ENCODE measurements at places on chromosomes 7 and 10.

- no peak for DNase-seq
Observed at GRCh38 chr10:30705625-30706149, 76.1 kb upstream of the LYZL2 start.

GRCh38 chr10:82092111-82092510 lies 217.1 kb downstream of the NRG3 start:
- no peak for DNase-seq

DNA sequence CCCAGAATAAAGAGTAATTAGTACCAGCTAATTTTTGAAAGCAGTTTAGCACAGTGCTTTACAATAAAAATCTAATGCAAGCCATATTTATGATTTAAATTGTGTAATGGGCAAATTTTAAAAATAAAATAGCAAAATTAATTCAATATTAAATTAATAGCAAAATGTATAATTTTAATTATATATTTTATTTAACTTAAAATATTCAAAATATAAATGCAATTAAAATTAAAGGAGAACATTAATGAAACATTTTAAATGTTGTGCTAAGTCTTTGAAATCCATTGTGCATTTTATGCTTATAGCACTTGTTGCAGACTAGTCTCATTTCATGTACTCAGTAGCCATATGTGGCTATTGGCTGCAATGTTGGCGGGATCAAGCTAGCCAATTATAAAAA lies 367.6 kb downstream of the SUGCT start:
- DNase-seq, result no peak

GRCh38 chr7:2863461-2864066 lies 19.5 kb upstream of the GNA12 start:
- peak; percentile 54 for DNase-seq

- no peak for DNase-seq
Observed at GRCh38 chr10:66835400-66835799, 90.4 kb upstream of the LRRTM3 start.

GRCh38 chr7:6615723-6616555 lies 529 bp downstream of the ZNF853 start:
- no peak for DNase-seq

- no peak for DNase-seq
Observed at GRCh38 chr10:78863140-78863905, 205.4 kb upstream of the ZMIZ1 start.

- DNase-seq, result no peak
Observed at GRCh38 chr7:85512790-85513189, 325.9 kb upstream of the SEMA3D start.

GRCh38 chr7:30799976-30800661 lies 28.9 kb downstream of the MINDY4 start:
- no peak for DNase-seq

GRCh38 chr10:91564508-91564907 lies 68.4 kb downstream of the PPP1R3C start:
- no peak for DNase-seq

GRCh38 chr7:66558660-66559465 lies 69.8 kb upstream of the KCTD7 start:
- no peak for DNase-seq

DNA sequence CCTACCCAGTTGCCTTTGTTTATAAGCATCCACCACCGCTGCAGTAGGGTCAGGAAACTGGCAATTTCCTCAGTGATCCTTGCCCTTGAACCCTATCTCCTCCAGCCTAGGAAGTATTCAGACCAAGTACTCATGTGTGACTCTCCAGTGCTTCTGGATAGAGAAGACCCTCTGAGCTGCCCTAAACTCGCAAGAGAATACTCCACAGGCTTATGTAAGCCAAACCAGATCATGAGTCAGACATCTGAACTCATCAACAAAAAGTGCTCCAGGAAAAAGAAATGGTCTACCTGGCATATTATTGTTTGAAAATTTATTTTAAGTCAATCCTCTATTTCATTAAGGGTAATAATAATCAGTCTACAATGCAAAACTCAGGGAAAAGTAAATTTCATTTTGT lies 101.3 kb downstream of the KAT6B start:
- no peak for DNase-seq

GRCh38 chr7:85528581-85528980 lies 341.7 kb upstream of the SEMA3D start:
- no peak for DNase-seq

DNA sequence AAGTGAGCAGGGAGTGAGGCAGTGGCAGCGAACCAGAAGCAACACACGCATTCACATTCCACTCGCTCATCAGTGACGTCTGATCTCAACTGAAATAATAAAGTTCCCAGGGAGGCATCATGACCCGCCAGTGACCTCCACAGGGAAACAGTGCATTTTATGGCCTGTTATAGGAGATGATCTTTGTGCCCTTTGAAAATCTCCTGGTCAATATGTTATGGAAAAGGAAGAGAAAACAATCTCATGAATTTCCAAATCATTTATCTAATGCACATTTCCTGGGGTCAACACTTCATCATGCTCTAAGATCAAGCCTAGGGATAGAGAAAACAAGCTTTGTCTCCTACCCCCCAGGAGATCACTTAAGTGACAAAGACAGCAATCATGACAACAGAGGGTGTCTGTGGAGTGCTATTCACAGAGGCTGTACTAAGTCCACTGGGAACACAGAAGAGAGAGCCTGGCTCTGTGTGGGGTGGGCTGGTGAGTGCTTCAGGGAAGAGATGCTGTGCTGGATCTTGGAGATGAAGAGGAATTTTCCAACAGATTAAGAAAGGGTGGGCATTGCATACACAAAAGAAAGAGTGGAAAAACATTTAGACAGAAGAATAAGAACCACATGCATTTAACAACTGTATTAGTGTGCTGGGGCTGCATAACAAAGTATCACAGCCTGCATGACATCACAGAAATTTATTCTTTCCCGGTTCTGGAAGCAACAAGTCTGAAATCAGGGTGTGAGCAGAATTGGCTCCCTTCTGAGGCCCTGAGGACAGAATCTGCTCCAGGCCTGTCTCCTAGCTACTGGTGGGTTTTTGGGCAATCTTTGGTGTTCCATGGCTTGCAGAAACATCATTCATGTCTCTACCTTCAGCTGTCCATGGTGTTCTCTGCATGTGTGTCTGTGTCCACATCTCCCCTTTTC lies 613.9 kb upstream of the IGFBP3 start:
- no peak for DNase-seq

DNA sequence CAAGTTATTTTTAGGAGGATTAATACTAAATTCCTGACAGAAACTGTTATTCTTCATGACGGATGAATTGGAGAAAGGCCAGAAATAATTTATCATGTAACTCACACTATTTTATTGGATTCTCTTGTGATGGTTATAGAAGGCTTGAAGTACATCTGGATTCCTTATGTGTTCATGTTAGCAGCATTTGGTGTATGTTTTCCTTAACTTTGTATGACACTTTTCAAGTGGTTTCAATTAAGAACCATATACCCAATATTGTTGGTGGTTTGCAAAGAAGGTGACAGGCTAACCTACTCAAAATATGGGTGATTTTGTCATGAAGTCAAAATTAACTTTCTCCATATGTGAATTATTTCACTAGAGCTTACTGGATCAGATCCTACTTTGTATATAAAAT lies 532.2 kb upstream of the CNTNAP2 start:
- DNase-seq, result no peak

DNA sequence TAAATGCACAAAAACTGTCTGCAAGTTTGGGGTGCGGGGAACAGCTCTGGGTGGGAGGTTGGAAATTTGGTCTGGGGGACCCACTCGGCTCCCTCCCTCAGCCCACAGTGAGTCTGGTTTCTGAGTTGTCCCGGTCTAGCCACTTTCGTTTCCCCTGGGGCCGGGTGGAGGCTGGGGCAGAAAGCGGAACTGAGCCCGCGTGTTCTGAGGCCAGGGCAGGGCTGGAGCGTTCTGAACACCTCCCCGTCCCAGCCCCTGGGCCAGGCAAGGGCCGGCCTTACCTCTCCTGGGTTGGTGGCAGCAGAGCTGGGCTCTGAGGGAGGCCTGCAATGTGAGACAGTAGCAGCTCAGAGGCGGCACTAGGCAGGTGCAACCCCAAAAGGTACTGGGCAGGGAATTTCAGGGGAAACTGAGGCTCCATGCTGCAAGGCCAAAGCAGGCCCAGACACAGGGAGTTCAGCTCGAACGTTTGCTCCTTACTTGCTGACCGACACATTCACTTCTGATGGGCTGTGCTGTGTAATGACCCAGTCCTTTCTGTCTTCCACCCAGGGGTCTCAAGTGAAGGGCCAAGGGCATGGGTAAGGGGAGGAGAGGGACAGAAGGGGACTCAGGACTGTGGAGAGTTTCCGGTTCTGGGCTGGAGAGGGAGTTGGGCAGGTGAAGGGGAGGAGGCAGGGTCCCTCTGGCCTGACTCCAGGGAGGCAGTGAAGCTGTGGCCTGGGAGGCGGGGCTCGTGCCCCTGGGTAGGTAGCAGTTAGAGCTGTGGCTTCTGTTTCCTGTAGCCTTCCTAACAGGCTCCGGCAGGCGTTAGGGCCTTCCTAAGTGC lies 3.0 kb downstream of the IRF5 start:
- no peak for DNase-seq

- no peak for DNase-seq
Observed at GRCh38 chr10:114687459-114687858, 29.4 kb upstream of the ABLIM1 start.

DNA sequence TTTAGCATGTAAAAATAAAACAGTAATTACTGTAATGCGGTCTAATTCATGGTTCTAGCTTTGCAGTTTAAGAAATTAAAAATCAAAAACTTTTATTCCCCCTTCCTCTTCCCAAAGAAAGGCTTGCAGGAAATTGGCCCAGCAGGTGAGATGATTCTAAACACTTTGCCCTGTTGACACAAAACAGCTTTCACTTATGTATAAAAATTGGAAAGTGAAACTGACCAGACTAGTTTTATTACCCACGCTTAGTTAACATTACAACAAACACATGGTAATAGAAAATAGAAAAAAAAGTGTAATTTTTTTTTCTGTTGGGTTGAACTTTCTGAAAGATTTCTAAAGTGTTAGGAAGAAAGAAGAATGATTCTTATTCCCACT lies 1.2 kb upstream of the CCDC6 start:
- DNase-seq, result no peak

GRCh38 chr10:106655165-106655564 lies 509.3 kb downstream of the SORCS1 start:
- no peak for DNase-seq

- DNase-seq, result no peak
Observed at GRCh38 chr7:84219310-84219709, 24.7 kb upstream of the SEMA3A start.

DNA sequence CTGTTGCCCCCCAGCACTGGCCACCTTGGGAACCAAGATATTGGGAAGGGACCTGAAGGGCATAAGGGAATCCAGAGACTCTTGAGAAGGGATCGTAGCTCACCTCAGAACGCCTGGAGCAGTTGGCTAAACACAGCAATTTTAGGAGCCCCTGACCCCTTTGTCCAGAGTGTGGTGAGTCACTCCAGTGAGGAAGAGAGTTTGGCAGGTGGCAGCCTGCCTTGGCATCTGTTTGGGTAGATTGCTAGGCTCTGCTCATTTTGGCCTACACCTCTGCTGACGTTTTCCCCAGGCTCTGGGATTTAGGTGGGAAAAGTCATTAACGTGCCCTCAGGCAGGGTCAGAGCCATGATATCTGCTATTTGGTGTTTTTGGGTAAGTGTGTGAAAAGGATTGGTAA lies 100.6 kb downstream of the GRB10 start:
- no peak for DNase-seq

DNA sequence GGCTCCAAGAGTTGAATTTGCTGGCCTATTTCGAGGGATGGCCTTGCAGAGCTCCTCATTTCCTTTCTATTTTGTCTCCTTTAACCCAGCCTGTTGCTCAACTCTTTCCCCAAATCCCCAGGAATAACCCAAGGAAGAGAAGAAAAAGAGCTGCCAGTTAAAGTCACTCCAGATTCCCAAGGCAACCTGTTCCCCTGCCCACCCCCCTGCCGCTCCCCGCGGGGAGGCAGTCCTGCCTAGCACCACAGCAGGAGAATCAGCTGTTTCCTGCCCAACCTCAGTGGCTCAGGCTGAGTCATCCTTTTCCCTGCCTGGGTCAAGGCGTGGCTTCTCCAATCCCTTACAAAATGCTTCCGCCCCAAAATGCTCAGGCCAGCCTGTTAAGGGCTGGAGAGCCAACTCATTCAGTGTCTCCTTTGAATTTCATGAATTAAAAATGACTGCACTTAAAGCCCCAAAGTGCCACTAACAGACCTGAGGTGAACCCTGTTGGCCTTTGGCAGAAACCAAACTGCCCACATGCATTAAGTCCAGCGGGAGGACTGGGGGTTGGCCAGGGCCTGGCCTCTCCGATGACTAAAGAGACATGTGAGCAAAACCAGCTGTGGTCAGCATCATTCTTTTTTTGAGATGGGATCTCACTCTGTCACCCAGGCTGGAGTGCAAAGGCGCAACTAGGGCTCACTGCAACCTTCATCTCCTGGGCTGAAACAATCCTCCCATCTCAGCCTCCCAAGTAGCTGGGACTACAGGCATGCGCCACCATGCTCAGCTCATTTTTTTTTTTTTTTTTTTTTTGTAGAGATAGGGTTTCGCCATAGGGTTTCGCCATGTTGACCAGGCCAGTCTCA lies 83.2 kb upstream of the KIF5B start:
- DNase-seq, result peak; percentile 86

DNA sequence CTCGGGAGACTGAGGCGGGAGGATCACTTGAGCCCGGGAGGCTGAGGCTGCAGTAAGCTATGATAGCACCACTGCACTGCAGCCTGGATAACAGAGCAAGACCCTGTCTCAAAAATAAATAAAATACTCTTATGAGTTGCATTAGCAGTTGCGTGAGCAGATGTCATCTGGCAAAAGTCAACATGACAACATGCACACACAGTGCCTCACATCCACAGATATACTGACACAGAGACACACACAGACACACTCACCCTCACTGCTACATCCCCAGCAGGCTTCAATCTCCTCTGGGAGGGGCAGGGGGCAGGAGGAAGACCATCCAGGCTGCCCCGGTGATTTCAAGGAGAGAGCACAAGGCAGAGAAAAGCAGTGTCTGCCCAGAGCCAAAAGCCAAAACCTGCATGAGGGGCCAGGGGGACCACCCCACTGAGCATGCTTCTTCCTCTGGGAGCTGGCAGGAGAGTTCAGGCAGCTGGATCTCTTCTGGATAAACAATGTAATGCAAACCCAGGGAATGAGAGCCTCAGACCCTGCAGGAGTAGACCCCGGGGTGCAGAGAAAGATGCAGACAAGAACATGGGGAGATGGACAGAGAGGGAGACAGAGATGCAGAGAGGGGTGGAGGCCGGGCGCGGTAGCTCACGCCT lies 9.6 kb upstream of the ELN start:
- DNase-seq, result no peak

- no peak for DNase-seq
Observed at GRCh38 chr10:128579280-128579865, 453.1 kb upstream of the MKI67 start.
